Foreskin keratinocyte (primary cell): ENCODE measurements at places on chromosomes 13 and 19.
A peak's percentile ranks its signal among the peaks of the same experiment; 100 is the strongest.

DNA sequence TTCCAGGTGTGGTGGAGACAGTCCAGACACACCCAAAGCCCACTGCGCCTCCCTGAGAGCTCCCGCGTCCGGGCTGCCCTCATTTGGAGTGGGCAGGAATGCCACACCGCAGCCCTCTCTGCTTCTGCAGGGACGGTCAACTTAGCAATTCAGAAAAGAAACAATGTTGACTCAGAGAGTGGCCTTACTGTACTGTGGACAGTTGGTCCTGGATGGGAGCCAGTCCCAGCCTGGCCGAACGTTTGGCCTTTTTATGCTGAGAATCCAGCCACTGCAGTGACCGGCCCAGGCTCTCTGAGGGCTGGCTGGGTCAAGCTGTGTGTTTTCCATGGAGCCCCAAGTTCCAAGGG is 7.2 kb downstream of the GAS6 start:
- DNase-seq = no peak

DNA sequence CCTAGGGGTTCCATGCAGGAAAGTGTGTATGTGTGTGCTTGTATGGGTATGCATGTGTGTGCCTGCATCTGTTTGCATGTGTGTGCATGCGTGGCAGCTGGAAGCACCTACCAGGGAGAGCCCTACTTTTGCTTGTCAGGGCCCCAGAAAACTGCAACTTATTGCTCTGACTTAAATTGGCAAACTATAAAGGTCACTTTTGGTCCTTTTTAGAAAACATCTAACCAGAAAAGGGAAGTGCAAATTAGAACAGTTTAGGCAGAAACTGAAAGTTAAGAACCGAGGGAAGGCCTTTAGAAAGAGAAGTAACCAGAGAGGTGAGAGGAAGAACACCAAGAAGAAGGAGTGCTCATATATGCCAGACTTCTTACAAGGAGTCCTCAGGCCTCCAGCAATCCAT is 32.5 kb downstream of the DLEU7 start:
- no peak for DNase-seq

- DNase-seq = no peak
These were observed 271.7 kb downstream of the EFNB2 start for GRCh38 chr13:106263801-106264200.

DNA sequence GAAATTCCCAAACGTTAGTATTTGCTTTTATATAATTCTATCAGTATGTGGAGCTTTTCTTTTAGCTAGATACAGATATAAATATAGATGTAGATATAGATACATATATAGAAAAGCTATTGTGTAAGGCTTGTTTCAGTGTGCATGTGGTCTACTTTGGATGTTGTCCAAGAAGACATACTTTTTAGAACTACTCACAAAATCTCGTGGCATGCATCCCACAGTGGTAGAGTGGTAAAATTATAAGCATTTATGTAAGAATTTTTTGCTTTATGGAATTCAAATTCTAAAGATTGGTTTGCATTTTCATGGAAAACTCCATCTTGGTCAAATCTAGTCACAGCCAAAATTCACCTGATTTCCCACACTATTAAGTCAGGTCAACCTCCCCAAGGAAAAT is 880.4 kb downstream of the EFNB2 start:
- DNase-seq = peak; percentile 78

GRCh38 chr19:37966211-37966661 is 59.2 kb downstream of the SIPA1L3 start:
- peak; percentile 83 for DNase-seq

GRCh38 chr19:32890841-32891240 is 21.3 kb upstream of the SLC7A9 start:
- no peak for DNase-seq

- DNase-seq = no peak
These were observed 13.0 kb downstream of the FFAR2 start for GRCh38 chr19:35461060-35461459.

GRCh38 chr13:74550039-74550438 is 415.8 kb upstream of the KLF12 start:
- DNase-seq = no peak

DNA sequence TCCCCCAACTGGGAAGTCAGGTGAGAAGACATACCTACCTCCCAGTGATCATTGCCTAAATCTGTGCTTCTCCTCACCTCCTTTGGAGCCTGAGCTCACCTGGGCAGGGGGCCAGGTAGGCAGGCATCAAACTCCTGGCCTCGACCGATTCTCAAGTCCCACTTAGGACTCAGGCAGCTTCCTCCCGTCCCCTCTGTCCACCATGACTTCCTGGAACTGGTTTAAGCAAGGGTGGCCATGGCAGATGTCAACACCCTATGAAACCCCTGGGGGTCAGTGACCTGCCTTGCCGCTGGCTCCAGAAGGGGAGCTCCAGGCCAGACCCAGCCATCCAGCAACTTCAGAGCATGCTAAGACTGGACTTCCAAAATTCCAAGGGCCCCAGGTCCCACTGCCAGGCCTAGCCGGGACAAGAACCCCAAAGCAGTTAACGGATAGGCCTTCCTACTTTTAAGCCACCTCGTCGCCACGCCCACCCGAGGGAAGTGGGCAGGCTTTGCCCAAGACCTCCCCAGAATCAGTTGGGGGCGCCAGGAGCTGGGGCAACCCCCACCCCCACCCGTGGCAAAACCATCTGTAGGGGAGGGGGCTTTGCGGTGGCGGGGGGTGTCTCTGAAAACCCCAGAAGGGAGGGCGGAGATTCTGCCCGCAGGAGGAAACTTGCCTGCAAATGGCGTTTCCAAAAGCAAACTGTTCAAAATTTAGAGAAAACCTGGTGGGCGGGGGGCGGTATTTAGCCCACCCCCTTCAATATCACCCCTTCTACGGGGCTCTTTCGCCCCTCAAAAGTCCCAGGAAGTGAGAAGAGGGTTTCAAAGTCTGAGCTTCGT is 657 bp downstream of the PLIN3 start:
- no peak for DNase-seq

DNA sequence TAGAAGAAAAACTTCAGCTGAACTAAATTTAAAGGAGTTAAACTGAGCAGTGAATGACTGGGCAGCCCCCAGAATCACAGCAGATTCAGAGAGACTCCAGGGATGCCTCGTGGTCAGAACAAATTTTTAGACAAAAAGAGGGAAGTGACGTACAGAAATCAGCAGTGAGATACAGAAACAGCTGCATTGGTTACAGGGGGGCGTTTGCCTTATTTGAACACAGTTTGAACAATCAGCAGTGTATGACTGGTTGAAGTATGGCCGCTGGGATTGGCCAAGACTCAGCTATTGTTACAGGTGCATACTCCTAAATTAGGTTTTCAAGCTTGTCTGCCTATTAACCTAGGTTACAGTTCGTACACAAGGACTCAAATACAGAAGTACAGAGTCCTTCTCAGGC is 2.2 kb upstream of the SPRYD7 start:
- DNase-seq = no peak

GRCh38 chr13:48539550-48539949 is 6.7 kb upstream of the RCBTB2 start:
- DNase-seq = no peak

DNA sequence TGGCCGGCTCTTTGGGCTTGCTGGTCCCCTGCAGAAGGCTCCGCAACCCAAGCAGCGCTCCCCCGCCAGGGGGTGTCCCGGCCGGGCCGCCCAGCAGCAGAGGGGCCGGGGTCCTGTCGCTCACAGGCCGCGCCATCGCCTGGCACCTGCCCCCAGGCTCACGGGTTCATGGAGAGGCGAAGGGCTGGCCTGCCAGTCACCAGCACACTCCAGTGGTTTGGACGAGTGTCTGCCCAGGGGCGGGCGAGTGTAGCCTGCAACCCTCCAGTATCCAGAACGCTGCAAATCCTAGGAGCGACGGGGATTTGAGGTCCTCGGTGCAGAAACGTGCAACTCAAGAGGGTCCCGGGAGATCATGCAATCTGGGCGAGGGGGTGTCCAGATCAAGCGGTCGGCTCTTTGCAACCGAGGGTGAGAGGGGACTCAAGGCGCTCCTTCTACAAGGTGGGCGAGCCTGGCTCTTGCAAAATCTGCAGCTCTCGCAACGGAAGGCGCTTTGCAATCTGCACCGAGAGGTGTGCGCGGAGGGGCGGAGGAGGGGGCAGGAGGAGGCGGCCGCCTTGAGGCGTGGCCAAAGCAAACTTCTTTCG is at the start of gene DBP:
TSS of gene DBP (minus strand) at position 521 of the 590 bp plus-strand sequence. CDS start at position 136, 385 bp downstream.
- no peak for DNase-seq

DNA sequence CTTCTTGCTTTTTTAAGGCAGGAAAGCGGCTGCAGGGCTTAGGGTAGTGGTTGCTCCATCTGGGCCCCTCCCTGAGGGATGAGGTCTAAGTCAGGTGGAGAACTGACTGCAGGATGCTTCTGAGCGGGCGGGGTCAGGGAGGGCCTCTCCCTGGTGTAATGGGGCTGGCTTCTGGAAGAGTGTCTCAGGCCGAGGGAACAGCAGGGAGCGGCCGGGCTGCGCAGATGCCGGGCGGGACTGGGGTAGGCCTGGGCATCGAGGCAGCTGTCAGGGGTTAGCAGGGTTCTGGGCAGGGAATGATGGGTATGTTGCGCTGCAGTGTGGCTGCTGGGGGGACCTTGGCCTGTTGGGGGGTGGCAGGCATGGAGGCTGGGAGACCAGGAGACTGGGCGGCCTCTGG is 2.7 kb downstream of the FAM174C start:
- no peak for DNase-seq

DNA sequence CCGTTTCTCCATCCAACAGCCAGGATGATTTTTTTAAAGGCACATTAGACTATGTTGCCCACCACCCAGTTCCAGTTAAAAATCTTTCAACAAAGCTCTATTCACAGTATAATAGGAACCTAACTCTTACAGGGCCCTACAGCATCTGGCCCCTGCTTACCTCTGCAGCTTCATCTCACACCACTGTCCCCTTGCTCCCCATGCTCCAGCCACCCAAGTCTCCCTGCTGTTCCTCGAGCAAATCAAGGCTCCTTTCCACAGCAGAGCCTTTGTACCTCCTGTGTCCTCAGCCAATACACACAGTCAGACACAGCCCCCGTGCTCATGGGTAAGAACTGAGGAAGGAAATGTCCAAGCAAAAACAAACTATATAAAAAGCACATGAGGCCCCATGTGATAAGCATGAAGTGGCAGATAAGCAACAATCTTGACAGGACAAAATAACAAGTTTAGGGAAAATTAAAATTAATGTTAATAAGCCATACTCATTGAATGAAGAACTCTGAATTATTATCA is 67.5 kb downstream of the TSC22D1 start:
- DNase-seq = no peak

GRCh38 chr19:43847884-43848283 is 20.8 kb downstream of the ZNF283 start:
- no peak for DNase-seq

- no peak for DNase-seq
These were observed 2.8 kb downstream of the RNF113B start for GRCh38 chr13:98174307-98174706.

- DNase-seq = no peak
These were observed 39.9 kb upstream of the VWA8 start for GRCh38 chr13:42000846-42001245.

GRCh38 chr13:112767506-112768471 is 78.0 kb downstream of the ATP11A start:
- no peak for DNase-seq

- no peak for DNase-seq
These were observed 33.5 kb upstream of the DCT start for GRCh38 chr13:94513026-94513425.

DNA sequence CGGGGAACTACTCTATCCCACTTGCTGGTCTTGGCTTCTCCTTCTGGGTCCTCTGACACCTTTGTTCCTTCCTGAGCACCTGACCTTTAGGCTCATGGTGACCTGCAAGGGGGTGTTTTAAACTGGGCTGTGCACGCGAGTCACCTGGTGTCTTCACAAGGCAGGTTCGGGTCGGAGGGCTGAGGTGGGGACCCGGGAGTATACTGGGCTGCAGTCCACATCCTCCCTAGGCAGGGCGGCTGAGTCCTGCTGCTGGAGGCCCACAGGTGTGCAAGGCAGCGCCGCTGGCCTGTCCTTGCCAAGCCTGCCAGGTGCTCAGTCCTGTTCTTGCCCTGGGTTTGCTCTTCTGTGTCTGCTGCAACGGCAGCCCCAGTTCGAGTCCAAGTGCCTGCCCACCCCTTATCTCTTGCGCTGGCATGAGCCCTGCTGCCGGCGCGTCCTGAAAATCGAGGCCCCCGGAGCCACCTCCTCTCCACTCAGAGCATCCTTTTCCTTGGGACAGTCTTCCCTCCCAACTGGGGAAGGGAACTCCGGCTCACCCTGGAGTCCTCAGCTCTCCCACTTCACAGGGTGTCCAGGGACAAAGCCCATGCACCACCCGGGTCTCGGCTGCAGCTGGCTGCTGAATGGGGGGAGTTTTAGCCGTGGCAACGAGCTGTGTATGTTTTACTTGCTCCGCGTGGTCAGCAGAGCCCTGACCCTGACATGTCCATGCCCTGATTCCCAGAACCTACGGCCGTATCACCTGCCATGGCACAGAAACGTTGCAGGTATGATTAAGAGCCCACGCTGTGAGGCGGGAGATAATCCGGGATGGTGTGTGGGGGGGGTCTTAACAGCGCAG is 193.5 kb downstream of the TEX29 start:
- no peak for DNase-seq

- no peak for DNase-seq
These were observed 253.8 kb downstream of the KLF12 start for GRCh38 chr13:73880365-73880764.

GRCh38 chr13:36332986-36333385 is 13.2 kb downstream of the SPART start:
- DNase-seq = peak; percentile 41

DNA sequence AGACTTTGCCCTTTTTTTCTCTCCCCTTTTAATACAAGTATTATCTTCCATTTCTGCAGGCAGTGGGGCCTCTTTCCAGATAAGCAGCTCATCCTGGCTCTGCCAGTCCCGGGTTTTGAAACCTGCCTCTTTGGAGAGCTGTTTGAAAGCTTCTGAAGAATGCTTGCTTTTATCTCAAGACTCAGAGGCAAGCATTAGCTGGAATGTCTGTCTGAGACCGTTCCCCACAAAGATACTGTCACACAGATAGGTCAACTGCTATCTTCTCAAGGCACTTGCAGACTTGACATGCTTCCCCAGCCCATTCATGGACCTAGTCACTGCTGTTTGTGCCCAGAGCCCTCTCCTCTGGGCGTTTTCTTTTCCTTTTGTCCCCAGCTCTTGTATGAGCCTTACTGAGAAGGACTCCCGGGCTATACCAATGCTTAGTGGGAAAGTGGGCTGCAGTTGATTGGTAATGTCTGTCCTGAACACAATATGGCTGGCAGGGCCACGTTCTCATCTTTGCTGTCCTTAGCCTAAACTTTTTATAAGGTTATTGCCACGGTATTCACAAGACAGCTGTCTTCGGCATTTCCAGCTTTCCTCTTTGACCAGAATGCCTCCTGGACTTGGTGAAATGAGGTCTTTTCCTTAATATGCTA is 13.4 kb downstream of the SERP2 start:
- no peak for DNase-seq
